Nucleus accumbens (tissue), 56 donors: ENCODE measurements at places on chromosomes 2 and 18.
A peak's percentile ranks its signal among the peaks of the same experiment; 100 is the strongest.

DNA sequence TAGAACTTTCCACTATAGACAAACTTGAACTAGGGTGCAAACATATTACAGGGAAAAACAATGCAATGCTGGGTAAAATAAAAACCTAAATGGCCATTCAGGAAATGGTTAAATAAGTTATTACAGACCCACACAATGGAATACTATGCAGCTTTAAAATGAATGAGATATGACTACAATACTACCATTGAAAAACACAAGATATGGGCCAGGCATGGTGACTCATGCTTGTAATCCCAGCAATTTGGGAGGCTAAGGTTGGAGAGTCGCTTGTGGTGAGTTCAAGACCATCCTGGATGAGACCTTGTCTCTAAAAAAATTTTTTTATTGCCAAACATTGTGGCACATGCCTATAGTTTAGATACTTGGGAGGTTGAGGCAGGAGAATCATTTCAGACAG, 6.8 kb downstream of the PECR start:
- DNase-seq, result no peak

DNA sequence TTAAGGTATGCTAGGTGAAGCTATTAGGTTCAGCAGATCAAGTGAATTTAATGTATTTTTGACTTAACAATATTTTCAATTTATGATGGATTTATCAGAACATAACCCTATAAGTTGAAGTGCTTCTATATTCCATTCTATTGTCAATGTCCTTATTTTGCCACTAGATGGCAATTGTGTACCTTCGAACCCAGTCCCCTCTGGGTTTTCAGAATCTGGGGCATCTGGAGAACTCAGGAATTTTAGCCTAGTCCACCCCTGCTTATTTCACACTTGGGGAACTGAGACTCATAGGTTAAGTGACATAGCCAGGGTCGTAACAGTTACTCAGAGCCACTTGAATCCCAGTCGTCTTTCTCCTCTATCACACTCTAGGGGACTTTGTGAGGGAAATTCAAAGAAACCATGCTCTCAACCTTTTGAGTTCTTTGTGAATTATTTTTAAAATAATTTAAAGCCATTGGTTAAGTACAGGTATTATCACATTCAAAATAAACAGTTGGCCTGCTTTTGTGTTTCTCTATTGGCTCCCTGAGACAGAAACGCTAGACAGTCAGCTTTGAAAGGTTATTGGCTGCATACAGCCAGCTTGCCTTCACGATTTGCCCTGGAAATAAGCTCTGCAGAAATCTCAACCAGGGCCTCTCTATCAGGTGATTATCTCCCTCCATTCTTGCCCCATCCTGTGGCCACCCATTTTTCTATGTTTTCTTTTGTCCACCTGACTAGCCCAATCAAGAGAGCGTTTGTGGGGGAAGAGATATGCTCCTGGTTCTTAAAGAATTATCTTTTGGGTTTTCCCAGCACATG, 145.0 kb downstream of the TTC27 start:
- DNase-seq, result no peak

DNA sequence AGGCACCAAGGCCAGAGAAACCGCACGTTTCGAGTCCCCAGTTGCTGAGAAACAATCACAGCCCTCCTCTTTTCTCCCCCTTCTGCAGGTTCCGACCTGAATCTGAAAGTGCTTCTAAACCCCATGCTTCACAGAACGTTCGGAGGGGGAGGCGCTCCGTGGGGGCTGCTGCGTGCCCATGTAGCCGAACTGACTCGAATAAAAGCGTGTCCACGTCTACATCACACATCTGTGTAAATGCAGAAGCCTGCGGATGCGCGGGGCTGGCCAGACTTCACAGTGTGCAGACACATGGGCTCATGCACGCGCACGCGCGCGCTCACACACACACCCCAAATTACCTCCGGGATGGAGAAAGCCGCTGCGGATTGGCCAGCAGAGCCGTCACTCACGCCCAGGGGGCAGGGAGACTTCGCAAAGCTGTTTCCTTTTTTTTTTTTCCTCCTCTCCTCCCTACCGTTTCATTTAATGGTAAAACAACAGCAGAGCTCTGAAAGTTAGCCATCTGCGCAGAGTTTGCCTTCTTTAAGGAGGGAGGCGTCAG, 2.3 kb downstream of the ZNF516 start:
- peak; percentile 90 for DNase-seq

DNA sequence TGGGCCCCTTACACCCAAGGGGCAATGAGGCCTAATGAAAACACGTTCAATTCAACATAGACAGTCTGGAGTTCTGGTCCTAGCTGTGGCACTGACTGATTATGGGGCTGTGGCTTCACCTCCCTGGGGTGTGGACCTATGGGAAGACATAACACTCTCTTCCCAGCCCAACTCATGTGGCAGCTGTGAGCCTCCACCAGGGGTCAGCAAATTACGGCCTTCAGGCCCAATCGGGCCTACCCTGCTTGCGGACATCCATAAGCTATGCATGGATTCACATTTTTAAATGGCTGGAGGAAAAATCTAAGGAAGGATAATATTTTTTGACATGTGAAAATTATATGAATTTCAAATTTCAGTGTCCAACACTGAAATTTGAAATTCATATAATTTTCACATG, 101.3 kb downstream of the LOXHD1 start:
- peak; percentile 5 for DNase-seq

GRCh38 chr2:38381381-38382143, 4.5 kb upstream of the ATL2 start:
- DNase-seq, result no peak

DNA sequence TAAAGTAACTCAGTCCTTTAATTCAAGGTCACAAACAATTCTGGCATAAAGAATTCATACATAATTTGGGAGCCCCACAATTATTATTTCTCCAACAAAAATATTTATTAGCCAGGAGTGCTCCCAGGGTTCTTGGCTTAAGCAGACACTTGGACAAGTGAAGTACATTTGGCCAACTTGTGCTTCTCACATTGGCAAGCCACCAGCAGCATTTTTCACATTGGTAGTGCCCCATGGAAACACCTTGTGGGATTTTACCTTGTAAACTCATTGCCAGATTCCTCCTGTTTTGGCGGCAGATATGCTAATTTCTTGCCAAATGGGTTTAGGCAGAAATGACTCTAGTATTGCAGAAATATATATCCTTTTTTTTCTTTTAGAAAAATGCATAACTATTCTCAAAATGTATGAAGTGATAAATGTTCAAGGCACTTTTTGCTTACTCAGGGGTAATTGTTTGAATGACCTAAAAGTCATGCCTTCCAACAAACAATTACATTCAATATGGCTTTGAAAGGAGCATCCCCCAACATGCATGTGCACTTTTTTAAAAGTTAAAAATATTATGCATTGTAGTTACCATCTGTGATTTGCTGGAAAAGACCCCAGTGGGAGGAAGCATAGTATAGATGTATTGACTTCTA, 113.5 kb downstream of the CSRNP3 start:
- no peak for DNase-seq

GRCh38 chr2:65275141-65275915, 47.7 kb downstream of the ACTR2 start:
- no peak for DNase-seq

DNA sequence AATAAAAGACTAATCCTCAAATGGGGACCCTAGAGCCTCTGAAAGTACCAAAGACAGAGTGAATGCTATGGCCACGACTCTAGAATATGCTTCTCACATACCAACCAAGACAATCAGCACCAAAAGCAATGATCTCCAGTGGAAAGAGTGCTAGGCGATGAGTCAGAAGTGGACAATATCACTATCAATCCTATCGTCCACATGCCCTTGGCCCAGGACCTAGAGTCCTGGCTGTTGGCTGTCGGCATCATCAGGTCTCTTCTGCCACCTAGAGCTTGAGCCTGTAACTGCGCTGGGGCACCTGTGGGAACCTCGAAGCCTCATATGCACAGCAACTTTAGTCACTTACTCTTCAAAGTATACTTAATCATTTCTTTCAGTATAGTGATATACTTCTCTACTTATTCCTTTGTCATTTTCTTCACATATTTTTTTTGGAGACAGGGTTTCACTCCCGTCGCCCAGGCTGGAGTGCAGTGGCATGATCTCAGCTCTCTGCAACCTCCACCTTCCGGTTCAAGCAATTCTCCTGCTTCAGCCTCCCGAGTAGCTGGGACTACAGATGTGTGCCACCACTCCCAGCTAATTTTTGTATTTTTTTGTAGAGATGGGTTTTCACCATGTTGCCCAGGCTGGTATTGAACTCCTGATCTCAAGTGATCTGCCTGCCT, 29.7 kb downstream of the NOL10 start:
- peak; percentile 13 for DNase-seq

DNA sequence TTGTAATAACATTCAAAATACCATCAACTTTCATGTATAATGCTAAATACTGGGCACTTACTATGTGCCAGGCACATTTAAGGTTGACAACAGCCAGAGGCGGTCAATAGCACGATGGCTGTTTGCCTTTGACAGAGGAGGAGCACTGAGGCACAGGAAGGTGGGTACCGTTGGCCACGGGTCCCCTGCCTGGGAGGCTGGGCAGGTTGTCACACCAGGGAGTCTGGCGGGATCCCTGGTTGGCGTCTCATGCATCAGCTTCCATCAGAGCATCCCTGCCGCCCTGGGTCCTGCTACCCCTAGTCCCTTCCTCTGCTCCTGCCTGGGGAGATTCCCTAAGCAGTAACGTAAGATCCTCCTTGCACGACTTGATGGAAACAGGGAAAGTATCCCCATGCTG, 19.4 kb downstream of the ALLC start:
- no peak for DNase-seq

- DNase-seq, result no peak
These were observed 60.7 kb downstream of the PRELID3A start for GRCh38 chr18:12468445-12468844.

DNA sequence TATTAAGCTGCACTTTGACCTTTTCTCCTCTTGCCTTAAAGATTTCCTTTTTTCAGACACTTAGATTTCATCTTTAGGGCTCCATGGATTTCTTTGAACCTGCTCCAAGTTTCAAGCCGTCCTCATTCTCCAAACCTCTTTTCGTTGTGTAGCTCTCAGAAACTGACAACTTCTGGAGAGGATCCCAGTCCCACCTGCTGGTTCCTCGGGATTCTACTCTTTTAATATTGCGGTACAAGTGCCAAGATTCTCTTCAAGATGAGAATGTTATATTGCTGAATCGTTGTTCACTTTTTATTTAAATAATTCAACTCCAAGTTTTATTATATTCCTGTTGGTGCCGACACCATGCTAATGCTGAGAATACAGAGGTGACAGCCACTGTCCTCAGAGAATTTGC, 141.1 kb downstream of the CDH20 start:
- DNase-seq, result no peak

DNA sequence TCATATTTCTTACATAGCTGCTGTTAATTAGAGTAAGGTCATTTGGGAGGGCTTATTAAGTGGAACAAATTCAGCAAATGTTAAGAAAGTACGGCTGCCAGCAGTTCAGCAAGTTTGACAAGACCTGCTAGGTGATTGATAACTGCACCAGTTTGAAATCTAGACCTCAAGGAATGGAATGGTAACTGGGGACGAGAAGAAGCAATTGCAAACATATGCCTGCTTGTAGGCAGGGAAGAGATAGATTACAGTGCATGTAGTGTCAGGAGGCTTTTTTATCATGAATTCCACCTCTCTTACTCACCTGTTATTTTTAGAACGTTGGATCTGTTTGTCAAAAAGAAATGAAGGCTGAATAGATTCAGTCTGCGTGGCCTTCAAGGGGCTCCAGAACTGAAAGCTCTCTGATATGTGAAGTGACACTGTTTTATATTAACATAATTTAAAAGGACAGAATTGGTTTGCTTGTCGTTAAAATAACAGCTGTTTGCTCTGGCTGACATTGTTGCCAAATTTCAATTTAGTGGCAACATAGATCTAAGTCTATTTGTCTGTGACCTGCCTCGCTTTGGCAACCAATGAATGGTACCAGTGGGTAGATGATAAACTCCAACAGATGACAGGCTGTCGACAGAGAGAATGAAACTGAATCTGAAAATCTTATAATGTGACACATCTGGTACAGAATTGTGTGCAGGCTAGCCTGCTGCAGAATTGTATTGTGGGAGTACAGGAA, 199.3 kb downstream of the ZNF407 start:
- no peak for DNase-seq

DNA sequence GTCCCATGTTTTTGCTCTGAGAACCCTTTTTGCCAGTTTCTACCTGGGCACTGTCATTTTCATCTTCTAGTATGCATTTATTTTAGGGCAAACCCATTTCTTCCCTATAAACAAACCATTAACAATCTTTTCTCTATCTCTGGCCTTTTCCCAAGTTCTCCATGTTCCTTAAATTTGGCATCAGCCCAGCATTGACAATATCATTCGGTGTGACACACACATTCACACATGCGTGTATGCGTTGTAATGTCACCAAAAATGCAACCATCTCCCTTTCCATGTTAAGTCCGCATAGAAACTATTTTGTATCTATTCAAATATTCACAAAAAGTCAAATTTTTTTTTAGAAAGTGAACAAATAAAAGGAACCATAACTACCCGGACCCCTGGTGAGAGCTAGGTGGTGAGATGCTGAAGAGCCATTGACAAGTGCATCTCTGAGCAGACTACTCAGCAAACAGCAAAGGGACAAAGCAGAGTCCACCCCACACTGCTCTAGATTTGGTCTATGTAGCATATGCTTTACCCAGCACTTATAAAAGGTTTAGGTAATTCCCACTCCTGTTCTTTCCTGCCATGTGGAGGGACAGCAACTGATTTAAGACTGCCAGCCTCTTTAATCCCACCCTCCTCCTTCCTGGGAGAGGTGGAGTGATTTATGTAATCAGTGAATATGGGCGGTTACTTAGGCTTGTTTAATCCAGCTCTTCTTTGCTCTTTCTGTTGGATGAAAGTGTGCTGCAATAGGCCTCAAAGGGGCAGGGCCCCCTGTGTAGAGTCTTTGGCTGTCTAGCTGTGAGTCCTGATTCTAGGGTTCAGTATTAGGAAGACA, 124.1 kb downstream of the METTL8 start:
- DNase-seq, result no peak
